ENCODE measurements at places on chromosomes 4 and X. TPM values are rescaled to one million over a fixed set of nuclear protein-coding genes. Genes with fewer than 3 reads are reported as not detected.

The DOK7 gene
- total RNA-seq: 8.9 TPM

The MAOB gene
- total RNA-seq: 6.3 TPM

The HTR2C gene
- total RNA-seq: not detected

The FHL1 gene
- 85.9 TPM for total RNA-seq

The PRDM8 gene
- 4.6 TPM for total RNA-seq

The COX18 gene
- 12.0 TPM for total RNA-seq

The BEX1 gene
- total RNA-seq: not detected

The SH3BP2 gene
- 291 TPM for total RNA-seq

The PCDH11X gene
- 0.97 TPM for total RNA-seq

The IL2RG gene
- 7.3 TPM for total RNA-seq

The CXCL3 gene
- total RNA-seq: 0.49 TPM

The ARHGAP24 gene
- 13.1 TPM for total RNA-seq

The STBD1 gene
- 0.89 TPM for total RNA-seq

The FRMPD3 gene
- not detected for total RNA-seq

The KLF3 gene
- total RNA-seq: 224 TPM

The ZCCHC18 gene
- 0.16 TPM for total RNA-seq

The AGTR2 gene
- not detected for total RNA-seq

The SPATA4 gene
- total RNA-seq: not detected

The GYPB gene
- not detected for total RNA-seq

The COL4A5 gene
- 43.7 TPM for total RNA-seq

The GUCY1A1 gene
- 6.7 TPM for total RNA-seq

The CT55 gene
- not detected for total RNA-seq
